ENCODE measurements at places on chromosomes 1 and 21.

- DNase-seq = no peak
Measured at GRCh38 chr1:171644805-171645483, 7.5 kb downstream of the MYOC start.

GRCh38 chr1:29830383-29830782 is 594.1 kb downstream of the PTPRU start:
- no peak for DNase-seq

DNA sequence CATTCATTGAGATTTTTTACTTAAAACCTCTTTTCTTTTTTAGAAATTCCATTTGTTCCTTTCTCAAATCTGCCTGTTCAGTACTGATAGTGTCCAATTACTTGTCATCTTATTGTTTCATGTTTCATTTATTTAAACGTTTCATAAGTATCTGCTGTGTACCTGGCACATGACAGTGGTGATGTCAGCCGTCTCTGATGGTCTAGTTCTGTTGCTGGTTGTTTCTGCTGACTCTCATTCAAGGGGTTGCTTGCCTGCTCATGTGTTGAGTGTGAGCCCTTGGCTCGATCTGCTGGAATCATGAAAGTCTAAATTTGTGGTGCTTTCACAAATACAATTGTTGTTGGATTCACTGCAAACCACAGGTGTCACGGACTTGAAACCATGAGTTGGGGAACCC is 25.5 kb upstream of the C2CD2 start:
- DNase-seq = no peak

- DNase-seq = no peak
Measured at GRCh38 chr1:61995641-61996040, 199.0 kb upstream of the L1TD1 start.

GRCh38 chr1:117672756-117673155 is 66.9 kb downstream of the TENT5C start:
- no peak for DNase-seq

DNA sequence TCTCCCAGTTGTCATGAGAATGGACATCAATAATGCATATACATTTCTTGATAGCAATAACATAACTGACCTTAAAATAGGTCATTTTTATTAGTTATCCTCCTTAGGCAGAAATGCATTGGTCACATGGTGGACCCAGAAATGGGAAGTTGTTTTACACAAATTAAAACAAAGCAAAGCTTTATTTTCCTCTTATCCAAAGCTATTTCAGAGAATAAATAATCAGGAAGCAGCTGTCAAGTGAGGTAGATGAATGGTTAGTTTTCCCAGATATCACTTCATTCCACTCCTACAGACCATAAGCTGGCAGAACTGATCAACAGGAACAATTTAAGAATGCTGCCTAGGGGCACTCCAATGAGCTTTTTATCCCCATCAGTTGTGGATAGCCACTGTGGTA is 16.0 kb upstream of the OLIG1 start:
- no peak for DNase-seq

- DNase-seq = no peak
Measured at GRCh38 chr1:93758842-93759515, 77.3 kb upstream of the BCAR3 start.

DNA sequence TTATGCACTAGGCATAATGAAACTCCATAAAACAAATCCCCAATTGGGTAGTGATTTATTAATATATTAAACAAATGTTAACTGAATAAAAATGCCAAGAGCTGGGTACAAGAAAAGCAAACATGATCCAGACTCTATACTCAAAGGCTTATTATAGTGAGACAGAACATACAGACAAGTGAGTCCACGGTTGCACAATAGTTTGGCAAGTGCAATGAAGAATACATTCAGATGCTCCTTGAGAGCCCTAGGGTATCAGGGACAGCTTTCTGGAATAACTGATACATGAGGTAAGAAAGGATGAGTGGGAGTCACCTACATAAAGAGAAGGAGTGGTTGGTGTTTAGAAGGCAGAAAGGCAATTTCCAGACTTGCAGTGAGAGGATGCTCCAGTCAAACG is 85.1 kb downstream of the VAV3 start:
- DNase-seq = no peak

GRCh38 chr1:61152469-61153105 is 70.2 kb downstream of the NFIA start:
- no peak for DNase-seq

DNA sequence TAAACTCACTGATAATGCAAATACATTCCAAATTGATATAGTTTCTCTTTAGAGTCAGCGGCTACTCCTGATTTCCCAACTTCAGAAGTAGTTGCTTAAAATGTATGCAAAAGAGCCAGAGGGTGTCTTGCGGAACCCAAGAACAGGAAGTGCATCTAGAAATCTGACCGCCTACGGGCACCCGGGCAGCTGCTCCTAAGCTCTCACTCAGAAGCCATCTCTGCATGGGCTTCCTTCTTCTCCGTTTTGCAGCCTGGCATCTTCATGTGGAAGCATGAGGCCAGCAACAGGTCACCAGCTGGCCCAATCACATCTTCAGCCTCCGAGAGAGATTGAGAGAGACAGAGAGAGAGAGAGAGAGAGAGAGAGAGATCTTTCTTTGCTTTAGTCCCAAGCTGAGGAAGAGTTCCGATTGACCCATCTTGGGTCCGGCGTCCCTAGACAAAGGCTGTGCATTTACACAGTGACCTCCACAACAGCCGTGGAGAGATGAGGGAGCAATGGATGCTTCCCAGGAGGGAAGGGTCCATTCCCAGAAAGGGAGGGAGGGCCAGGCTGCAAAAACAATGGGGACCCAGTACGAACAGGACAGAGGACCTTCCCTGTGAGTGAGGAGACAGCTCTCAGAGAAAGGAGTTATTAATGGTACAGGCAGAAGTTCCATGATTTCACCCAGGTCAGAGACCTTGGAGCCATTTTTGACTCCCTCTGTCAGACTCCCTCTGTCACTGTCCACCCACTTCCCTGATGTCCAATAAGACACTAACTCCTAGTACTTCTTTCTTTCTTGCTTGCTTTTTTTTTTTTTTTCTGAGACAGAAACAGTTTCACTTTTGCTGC is 28.2 kb upstream of the SLC30A1 start:
- no peak for DNase-seq

- no peak for DNase-seq
Measured at GRCh38 chr1:25462732-25463131, 32.0 kb downstream of the MACO1 start.

DNA sequence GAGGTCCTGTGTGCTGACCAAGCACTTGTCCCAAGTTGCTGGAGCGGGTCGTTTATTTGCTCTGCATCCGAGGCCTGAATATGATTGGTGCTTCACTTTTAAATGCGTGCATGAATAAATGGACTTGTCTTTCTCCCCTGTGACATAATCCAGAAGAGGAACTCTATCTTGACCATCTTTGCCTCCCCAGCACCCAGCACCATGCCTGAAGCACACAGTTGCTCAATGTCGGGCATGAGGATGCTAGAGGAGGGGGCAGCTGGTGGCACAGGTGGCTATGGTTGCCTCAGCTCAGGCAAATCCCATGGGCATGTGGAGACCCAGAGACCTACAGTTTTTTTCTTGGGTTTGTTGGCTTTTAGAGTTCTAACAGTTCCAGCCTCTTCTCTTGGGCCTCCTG is 142.6 kb downstream of the KAZN start:
- no peak for DNase-seq

- DNase-seq = no peak
Measured at GRCh38 chr1:98991127-98992012, 13.3 kb downstream of the PLPPR5 start.

- DNase-seq = no peak
Measured at GRCh38 chr1:44646261-44647110, 27.8 kb downstream of the TMEM53 start.

DNA sequence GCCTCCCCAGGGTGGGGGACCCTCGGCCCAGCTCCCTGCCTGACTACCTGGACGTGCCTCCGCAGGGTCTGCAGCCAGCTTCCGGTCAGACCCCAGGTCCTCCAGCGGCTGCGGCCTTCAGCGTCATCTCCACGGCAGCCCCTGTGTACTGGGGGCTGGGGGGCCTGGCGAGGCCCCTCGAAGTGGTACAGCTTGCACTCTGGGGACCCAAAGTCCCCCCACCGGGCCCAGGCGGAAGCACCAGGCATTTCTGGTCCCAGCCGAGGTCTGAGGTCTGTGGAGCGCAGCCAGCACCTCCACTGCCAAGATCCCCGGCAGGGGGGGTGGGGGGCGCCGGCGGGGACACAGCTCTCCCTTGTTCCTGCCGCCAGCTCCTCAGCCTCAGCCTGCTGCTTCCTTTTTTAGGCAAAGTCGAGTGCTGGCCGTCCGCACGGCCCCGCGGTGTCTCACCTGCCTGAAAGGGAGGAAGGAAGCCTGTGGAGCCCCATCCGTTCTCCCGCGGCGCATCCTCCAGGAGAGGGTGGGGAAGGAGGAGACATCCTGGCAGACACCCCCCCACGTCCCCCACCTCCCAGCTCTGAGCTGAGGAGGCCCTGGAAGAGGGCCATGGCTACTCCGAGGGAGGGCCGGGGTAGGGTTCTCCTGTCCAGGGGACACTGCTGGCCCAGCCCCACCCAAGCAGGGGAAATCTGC is 1.2 kb upstream of the VWA1 start:
- no peak for DNase-seq

DNA sequence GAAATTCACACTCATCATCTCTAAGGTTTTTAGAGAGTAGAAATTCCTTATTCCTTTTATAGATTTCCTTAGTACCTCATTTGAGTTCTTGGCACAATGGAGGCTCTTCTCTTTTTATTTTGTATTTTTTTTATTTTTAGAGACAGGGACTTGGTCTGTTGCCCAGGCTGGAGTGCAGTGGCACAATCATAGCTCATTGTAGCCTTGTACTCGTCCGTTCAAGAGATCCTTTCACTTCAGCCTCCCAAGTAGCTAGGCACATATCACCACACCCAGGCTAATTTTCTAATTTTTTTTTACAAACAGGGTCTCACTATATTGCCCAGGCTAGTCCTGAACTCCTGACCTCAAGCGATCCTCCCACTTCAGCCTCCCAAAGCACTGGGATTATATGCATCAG is 29.6 kb downstream of the RGL1 start:
- DNase-seq = no peak

GRCh38 chr1:113780374-113781146 is 21.3 kb upstream of the PHTF1 start:
- no peak for DNase-seq

- DNase-seq = no peak
Measured at GRCh38 chr1:114076308-114076707, 77.4 kb downstream of the SYT6 start.

- no peak for DNase-seq
Measured at GRCh38 chr1:53947172-53947907, 1.2 kb downstream of the LRRC42 start.

GRCh38 chr1:56285554-56286402 is 293.6 kb downstream of the PLPP3 start:
- DNase-seq = no peak

GRCh38 chr21:14270631-14271030 is 54.7 kb downstream of the RBM11 start:
- no peak for DNase-seq

All from cortex of kidney (tissue), 1 donor.